ENCODE measurements at places on chromosomes 2 and 18.

GRCh38 chr2:70686577-70687460 is 81.2 kb downstream of the ADD2 start:
- DNase-seq: no peak

GRCh38 chr2:27573452-27573851 is 9.4 kb upstream of the ZNF512 start:
- DNase-seq: no peak

- DNase-seq: no peak
Measured at GRCh38 chr2:134982603-134983002, 64.0 kb downstream of the CCNT2 start.

- no peak for DNase-seq
Measured at GRCh38 chr2:45237850-45238542, 228.7 kb upstream of the SIX2 start.

- DNase-seq: no peak
Measured at GRCh38 chr18:40866013-40866645, 1088.9 kb upstream of the PIK3C3 start.

DNA sequence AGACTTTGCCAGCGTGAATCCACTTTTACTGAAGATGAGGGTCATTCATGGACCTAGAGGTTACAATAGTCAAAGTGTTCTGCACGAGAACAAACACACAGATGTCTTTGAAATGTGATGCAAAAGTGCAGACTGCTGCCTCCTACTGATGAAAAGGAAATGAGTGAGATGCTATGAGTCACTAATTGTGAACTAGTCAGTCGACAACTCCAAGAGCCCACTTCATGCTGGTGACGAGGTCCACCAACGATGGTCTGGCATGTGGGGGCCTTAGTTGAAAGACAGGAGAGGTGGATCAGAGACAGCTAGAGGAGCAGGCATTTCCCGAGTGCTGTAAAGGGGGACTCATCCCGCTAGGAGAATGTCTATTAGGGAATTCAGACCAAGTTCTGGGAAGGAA is 17.1 kb upstream of the ZNF236 start:
- no peak for DNase-seq

DNA sequence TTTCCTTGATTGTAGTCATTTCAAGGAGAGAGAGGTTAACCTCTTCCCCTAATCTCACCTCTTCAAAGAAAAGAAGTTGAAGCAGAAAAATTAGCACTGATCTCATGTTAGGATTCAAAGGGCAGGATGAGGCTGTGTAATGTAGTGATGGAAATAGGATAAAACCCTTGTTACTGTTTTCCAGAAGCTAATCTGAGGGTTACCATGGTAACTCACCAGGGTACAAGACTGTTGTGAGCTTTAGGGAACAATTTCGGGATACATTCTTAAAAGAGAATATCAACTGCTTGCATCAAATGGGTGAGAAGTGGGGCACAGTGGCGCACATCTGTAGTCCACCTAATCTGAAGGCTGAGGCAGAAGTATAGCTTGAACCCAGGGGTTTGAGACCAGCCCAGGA is 64.9 kb upstream of the SLC39A10 start:
- DNase-seq: no peak

GRCh38 chr18:50721006-50721405 is 98.8 kb downstream of the MRO start:
- no peak for DNase-seq

DNA sequence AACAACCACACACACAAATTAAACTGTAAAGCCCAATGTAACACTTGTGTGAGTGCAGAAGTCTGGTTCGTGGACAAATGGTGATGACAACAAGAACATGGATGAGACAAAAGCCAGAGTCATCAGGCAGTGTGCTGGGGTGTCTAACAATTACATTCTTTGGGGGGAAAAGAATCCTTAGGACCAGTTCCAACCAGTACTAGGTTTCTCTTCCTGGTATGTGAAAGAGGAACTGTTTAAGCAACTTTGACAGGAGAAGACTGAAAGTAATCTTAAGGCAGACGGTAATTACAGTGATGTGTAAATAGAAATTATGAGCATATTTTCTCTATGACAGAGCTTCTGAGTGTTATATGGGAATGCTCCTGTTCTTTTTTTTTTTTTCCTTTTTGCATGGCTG is 133.4 kb downstream of the AFF3 start:
- DNase-seq: no peak

- no peak for DNase-seq
Measured at GRCh38 chr18:1595195-1595594, 690.5 kb downstream of the ADCYAP1 start.

DNA sequence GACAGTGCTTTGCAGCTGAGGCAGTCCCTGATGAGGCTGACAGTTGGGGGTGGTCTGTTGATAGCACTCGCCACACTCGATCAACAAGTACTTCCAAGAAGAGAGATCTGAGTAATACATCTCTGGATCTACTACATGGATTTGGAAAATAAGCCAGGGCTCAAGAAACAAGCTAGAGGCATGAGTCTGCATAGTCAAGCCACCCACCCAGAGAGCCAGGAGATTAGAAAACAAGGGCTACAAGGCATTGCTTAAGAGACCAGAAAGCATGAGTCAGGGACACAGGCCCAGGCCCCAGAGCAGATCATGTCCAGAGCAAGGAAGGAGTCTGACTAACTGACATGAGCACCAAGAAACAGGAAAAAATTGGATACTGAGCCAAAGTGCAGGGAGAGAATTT is 196.9 kb upstream of the CWC22 start:
- DNase-seq: no peak

GRCh38 chr18:2602844-2603243 is 31.5 kb downstream of the NDC80 start:
- no peak for DNase-seq

- DNase-seq: no peak
Measured at GRCh38 chr2:44324971-44325426, 36.3 kb downstream of the PREPL start.

- DNase-seq: no peak
Measured at GRCh38 chr2:188659656-188660406, 314.3 kb upstream of the COL3A1 start.

- DNase-seq: no peak
Measured at GRCh38 chr2:21866316-21866715, 742.5 kb downstream of the TDRD15 start.

- no peak for DNase-seq
Measured at GRCh38 chr2:235678712-235679111, 184.9 kb downstream of the AGAP1 start.

DNA sequence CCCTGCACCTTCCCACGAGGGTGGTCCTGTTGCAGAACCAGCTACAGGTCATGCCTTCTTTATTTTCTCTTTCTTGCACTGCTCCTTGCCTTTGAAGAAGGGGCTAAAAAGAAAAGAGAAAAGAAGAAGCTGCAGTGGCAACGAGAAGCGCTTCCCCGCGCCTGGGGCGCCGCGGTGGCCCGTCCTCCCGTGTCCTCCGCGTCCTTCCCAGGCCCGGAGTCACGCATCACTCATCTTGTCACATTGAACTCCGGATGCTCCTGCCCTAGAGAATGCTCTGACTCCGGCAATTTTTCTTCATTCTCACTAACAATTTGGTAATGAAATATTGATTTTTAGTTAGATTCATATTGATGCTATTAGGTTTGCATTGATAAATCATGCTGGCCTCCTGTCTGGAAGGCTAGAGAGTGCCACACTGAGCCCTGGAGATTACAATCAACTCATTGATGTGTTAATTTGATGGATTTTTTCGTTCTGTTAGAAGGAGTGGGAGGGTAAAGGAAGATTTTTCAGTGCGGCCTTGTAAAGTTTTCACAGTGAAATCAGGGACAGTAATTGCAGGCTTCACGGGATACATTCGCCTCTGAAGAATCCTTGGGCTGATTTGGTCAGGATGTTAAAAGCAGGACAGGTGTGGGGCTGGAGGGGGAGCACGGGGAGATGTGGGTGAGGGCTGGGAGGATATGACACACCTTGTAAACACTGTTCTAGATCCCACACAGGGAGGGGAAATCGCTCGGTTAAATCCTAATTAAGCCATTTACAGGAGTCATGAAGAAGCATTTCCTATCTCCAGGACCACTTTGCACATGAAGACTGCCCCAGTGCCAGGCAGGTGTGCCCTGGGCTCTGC is 349.3 kb downstream of the ZNF516 start:
- DNase-seq: no peak

All from head of caudate nucleus (tissue), 42 donors.